SK-N-DZ (cell line): ENCODE measurements at places on chromosomes 1 and 21.

GRCh38 chr1:247089616-247090375 is 11.2 kb upstream of the ZNF670 start:
- no peak for DNase-seq

GRCh38 chr1:93716941-93717368 is 35.3 kb upstream of the BCAR3 start:
- DNase-seq = no peak

GRCh38 chr21:46483300-46484295 is 24.9 kb downstream of the DIP2A start:
- no peak for DNase-seq

- DNase-seq = no peak
Measured at GRCh38 chr1:90132306-90132705, 137.4 kb downstream of the ZNF326 start.

- no peak for DNase-seq
Measured at GRCh38 chr1:17292299-17293160, 15.5 kb upstream of the PADI4 start.

DNA sequence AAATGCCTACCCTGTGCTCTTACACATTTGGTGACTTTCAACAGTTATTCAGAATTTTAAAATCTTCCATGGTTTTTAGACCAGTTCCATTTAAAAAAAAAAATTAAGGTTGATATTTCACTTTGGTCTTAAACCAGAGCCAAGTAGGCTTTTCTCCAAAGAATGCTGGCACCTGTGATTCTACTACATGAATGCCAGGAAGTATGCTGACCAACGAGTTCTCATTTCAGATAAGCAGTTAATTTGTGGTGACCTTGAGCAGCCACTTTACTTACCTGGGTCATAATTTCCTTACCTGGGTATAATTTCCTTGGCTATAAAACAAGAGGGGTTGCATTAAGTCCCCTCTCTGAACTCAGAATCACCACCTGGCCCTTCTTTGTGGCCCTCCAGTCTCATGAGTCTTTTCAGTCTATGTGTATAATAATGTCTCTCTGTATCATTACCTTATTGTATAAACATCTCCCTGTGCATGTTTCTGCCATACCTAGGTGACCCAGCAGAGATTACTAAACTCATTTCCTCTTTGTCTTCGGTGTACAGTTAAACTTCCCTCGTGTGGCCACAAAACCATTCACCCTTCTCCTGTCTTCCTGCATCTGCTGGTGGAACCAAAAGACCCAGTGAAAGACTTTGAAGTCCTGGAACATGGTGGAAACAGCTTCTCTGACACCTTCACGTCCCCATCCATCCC is 139.1 kb upstream of the DPT start:
- no peak for DNase-seq

DNA sequence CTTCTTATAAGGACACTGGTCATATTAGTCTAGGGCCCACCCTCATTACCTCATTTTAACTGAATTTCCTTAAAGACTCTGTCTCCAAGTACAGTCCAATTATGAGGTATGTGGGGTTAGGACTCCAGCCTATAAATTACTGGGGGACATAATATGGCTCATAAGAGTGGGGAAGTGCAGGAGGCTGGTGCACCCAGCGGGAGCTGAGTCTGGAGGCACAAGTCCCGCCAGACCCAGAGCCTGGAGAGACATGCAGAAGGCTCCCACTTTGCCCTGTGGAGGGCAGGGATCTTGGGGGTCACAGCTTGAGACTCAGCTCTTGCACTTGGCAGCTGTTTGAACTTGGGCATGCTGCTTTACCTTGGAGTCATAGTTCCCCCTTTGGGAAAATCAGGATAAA is 250.4 kb downstream of the RHOU start:
- DNase-seq = no peak

- no peak for DNase-seq
Measured at GRCh38 chr1:244236101-244236500, 185.0 kb downstream of the ZBTB18 start.

DNA sequence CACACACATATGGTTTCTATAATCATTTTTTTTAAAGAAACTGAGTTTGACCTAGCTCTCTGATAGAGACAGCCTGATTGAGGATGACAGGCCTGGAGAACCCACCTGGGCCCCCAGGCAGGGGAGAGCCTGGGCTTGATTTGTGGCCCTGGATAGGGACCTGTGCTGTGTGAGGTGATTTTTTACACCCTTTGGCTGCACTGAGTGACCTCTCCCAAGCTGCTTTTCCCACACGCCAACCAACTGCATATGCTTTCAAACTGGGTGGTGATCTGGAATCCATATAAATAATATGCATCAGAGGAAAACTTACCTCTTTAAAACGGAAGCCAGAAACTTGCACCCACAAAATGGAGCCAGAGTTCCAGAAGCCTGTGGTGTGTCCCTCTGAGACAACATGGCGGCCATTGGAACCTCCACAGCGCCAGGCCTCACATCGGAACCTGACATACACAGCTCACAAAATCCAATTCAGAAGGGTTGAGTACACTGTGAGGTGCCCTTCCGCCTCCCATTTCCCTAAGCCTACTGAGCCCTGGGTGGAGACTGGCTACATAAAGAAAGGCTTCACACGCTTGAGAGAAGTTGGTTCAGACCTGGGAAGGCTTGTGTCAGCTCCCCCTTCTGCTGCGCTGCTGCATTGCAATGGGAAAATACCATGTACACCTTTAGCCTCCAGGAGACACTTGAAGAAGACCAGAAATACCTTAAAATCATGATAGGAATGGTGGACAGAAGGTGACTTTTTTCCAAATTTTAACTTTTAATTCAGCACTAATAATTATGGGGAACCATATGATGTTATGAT is 160.7 kb downstream of the HHIPL2 start:
- no peak for DNase-seq

GRCh38 chr1:177871613-177872307 is 98.1 kb downstream of the SEC16B start:
- no peak for DNase-seq
